ENCODE measurements at places on chromosomes 13 and 19.

DNA sequence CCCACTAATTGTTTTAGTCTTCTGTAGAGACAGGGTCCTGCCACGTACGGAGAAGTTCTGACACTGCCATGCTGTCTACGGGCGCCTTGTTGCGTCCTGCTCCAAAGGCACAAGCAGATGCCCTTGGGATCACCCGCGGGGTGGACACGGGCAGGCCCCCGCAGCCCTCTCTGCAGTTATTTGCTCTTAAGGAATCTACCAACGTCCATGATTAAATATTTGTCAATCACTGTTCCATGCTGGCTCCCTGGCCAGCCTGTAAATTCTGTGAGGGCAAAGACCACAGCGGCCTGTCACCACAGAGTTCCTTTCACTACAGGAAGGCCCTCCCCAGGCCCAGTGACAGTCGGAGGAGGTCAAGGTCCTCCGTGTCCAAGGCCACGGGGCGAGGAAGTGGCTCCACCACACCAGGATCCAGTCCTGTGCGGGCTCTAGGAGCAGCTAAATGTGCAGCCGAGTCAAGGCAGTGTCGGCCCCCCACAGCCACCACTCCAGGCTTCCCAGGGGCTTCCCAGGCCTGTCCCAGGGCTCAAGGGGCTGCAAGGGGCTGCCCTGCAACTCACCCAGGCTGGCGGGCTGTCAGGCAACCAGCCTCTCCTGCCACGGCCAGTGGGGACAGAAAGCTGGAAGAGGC is 2.1 kb downstream of the RNF126 start:
- DNase-seq = no peak

GRCh38 chr19:14748601-14749000 is 29.8 kb downstream of the ADGRE2 start:
- no peak for DNase-seq

DNA sequence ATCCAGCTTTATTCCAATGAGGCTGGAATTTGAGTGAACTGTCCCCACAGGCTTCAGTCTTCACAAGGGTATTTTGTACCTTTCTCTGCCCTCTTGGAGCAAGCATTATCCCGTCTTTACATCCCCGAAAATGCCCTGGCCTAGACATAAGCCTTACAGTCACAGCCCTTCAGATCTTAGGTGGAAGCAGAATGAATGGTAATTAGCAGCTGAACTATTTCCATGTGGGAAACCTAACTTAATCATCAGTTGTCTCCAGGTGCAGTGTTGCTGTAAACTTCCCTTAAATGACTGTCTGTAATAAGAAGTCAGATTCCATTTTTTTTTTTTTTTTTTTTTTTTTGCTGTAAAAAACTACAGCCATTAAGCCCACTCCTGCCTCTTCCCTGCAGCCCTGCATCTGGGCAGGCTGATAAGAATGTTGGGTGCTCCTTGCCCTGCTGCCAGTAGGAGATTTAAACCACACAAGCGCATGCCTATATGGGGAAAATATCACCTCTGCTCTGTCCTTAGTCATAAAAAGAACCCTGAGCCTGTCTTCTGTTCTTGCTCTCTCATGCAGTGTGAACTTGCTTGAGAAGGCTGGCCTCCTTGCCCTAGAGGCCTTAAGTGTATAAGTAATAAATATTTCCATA is 426.8 kb upstream of the SLITRK5 start:
- no peak for DNase-seq

DNA sequence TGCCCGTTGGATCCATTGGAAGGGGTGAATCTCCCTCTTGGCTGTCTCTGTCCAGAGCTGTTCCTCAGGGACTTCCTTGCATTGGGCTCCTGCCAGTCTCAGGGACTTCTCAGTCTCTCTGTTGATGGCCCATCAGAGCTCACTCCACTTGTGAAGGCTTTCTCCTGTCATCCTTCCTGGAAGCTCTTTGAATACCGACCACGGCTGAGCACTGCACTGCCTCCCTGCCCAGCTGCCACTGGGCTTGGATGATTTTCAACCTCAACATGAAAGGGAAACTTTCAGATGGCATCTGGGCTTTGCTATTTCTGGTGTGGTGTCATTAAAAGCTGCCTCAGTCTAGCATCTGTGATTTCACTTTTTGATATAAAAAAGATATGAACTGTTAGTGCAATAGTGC is 66.1 kb upstream of the ANKRD10 start:
- DNase-seq = no peak

- DNase-seq = no peak
Observed at GRCh38 chr19:6503407-6504201, 1.5 kb upstream of the TUBB4A start.

- DNase-seq = no peak
Observed at GRCh38 chr19:34244611-34245299, 9.6 kb upstream of the GARRE1 start.

- no peak for DNase-seq
Observed at GRCh38 chr13:108346376-108346775, 76.9 kb downstream of the TNFSF13B start.

Data from naive thymus-derived CD8-positive, alpha-beta T cell (primary cell).